ENCODE measurements at places on chromosomes 6 and 20. TPM values are rescaled to one million over a fixed set of nuclear protein-coding genes. Genes with fewer than 3 reads are reported as not detected.

- DNase-seq, result no peak
These were observed 7.7 kb upstream of the HTR1B start for GRCh38 chr6:77470983-77471382.

DNA sequence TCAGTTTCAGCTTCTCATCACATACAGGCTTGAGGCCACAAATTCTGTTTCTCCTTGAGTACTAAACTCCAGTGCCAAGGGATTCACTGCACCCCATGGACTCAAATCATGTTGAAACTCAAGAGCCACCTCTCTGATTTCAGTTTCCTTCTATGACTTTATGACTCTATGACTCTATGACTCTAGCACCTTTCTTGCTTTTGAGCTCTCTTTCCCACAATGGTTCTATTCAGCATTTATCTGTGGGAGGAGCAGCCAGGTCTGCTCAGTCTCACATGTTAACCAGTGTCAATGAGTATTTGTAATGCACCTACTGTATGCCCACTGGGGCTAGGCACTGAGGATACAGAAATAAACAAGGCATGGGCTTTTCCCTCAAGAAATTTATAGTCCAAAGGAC lies 14.6 kb upstream of the SLC22A2 start:
- DNase-seq, result no peak

DNA sequence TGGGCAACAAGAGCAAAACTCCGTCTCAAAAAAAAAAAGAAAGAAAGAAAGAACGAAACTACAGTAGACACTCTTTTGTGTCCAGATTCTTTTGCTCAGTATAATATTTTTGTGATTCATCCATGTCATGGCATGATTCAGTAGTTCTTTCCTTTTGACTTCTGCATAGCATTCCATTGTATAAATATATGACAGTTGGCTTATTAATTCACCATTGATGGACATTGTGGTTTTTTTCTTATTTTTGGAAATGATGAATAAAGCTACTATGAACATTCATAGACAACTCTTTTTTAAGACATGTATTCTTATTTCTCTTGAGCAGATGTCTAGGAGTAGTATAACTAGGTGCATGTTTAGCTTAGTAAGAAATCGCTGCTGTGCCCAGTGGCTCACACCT lies 10.3 kb upstream of the IER3 start:
- DNase-seq, result no peak

DNA sequence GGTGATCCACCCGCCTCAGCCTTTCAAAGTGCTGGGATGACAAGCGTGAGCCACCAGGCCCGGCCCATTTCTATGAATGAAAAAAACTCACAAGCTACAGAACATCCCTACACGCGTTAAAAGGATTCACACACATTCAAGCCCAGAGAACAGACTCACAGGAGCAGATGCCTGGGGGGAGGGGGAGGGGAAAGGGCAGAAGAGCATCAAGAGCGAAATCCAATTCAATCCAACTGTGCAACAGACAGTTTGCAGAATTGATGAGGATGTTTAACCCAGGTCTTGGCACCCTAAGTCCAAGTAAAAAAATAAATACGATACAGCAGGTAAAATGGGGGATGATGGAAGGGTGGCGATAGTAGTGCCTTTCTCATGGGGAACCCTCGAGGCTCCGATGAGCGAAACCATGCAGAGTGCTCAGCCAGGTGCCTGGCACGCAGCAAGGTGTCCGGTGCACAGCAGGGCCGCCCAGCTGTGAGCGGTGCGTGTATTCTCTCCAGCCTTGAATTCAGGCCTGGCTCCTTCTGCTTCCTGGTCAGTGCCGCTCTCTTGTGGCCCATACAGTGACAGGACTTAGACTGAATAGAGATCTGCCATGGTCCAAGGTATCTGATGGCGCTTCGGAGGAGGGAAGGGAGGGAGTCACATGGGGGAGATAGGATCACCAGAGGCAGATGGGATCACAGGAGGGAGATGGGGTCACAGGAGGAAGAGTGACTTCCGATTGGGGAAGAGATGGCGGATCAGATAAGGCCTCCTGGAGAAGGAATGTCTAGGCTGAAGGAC lies 35.4 kb upstream of the ANGPT4 start:
- no peak for DNase-seq

DNA sequence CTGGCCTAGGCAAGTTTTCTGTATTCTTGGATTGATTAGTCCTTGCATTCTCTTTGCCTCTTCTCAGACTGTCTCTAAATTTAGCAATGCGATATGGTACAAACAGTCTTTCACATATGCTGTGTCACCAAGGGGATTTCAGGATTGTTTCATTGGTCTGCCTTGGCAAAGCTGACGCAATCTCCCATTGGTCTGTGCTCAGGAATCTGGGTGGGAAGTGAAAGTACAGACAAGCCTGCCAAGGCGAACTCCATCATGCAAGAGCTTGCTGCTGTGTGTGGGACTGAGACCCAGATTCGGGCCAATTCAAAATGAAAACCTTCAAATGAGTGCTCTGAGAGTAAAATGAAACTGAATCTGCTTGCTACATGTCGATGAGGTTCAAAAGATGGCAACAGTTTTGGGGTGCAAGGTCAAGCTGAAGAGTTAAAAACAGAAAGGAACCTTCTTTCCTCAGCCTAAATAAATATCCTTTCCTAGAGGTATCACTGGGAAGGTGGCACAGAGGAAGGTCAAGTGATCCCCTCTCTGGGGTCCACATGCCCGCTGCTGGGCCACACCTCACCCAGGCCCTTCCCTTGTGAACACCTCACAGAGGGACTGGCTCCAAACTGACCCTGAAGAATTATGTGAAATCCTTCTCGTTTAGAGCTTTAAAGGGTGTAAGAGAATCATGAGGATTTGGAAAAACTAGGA lies 198.8 kb upstream of the PREP start:
- peak; percentile 97 for DNase-seq

DNA sequence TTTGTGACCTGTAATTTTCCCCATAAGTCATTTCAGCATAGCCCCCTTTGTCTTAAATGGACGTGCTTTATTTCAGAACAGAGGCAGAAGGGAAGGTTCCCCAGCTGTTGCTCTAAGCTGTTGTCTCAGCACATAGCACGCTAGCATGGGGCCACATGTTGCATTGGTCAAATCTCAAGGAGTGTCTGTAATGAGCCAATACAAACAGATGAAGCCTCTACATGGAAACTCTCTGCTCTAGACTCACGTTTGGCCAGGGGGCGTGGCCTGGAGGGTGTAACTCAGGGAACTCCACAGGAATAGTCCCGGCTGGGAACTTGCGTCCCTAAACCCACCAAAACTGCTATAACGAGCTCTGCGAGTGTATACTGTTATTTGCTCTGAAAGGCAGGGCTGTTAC lies 35.2 kb upstream of the SLC22A2 start:
- DNase-seq, result no peak

DNA sequence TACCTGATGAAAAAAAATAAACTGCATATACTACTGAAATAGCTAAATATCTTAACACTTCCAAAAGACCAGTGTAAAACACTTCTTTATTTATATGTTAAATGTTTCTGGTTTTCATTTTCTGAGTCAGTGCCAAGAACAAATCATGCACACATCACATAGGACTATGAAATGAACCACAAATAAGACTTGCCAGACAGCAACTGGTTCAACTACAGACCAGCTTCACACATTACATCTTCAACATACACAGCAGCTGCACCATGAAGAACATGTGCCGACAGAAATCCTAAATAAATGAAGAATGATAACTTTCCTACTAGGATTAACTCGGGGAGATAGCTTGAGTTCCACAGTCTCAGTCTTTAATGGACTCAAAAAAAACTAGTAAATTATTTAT lies 168.3 kb upstream of the STXBP5 start:
- no peak for DNase-seq

DNA sequence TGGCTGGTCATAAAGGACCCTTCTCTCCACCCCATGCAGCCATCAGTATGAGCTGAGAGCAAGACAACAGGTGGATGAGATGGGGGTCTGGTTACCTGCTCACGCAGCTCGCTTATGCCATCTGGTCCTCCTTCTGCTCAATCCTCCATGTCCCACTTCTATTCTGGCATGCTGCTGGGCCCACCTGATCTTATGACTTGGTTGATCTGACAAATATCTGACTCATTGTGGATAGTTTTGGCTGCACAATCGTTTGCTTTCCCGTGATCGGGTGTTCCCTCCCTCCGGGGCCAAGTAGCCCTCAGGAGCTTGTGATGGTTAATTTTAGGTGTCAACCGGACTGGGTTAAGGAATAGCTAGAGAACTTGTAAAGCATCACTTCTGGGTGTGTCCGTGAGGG lies 26.6 kb upstream of the ELMO2 start:
- no peak for DNase-seq

DNA sequence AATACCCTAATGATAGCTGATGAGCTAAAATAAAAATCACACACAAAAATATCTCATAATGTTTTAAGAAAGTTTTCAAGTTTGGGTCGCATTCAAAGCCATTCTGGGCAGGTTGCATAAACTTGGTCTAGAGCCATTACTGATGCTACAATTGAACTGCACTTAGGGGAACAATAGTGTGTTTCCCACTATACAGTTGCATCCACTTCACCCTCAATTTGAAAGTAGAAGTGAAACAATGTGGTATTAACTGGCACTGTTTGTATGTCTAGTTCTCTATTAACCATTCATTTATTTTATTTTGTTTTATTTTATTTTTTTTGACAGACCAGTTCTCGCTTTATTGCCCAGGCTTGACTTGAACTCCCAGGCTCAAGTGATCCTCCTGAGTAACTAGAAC lies 23.0 kb upstream of the STK38 start:
- no peak for DNase-seq

GRCh38 chr20:63917811-63918210 lies 22.9 kb downstream of the DNAJC5 start:
- no peak for DNase-seq

GRCh38 chr20:52760791-52761190 lies 211.4 kb upstream of the TSHZ2 start:
- DNase-seq, result no peak

- DNase-seq, result no peak
These were observed 34.0 kb downstream of the RSPO4 start for GRCh38 chr20:967796-968742.

DNA sequence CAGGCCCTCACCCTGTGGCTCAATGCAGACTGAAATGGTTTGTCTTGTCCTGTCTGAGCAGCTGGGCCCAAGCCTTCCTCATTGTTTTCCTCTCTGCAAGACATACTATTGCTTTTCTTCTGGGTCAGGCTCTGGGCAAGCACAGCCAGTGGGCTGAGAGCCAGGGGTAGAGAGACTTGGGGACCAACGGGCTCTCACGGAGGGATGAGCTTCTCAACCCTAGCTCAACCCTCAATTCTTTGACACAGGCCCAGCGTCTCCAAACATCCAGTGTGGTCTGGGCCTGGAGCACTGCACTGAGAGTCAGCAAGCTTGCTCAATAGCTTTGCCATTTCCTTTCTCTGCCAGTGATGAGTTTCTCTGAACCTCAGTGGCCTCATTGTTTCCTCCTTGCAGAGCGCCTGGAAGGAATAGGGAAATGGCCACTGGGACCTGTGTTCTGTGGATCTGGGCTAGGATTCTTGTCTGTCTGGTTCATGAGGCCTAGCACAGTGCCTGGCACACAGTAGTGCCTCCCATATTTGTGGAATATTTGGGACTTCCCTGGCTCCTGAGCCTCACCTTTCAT lies 9.3 kb downstream of the ANGPT4 start:
- DNase-seq, result no peak

DNA sequence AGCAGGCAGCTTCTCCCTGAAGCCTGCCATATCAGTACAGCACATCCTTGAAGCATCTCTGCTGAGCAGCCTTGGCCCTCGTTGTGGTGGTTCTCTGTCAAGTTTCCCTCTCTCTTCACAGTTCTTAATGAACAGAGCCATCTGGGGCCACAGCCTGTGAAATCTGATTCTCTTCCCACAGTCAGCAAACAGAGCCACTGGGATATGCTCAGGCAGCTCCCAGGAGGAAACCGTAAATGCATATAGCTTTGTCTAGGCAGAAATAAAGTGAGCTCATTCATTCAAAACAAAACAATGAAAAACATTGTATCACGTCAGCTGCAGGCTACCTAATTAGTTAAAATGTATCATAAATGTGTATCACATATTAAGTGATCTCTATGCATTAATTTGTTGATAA lies 80.3 kb downstream of the TBC1D7 start:
- DNase-seq, result peak; percentile 11

- no peak for DNase-seq
These were observed at the start of gene TBXT for GRCh38 chr6:166167801-166168615. TSS of gene TBXT (minus strand) at chr6:166167851. CDS start at chr6:166167591, 260 bp downstream.

GRCh38 chr20:13022401-13023155 lies 13.8 kb downstream of the SPTLC3 start:
- no peak for DNase-seq

GRCh38 chr6:54899442-54899841 lies 52.9 kb downstream of the FAM83B start:
- no peak for DNase-seq

DNA sequence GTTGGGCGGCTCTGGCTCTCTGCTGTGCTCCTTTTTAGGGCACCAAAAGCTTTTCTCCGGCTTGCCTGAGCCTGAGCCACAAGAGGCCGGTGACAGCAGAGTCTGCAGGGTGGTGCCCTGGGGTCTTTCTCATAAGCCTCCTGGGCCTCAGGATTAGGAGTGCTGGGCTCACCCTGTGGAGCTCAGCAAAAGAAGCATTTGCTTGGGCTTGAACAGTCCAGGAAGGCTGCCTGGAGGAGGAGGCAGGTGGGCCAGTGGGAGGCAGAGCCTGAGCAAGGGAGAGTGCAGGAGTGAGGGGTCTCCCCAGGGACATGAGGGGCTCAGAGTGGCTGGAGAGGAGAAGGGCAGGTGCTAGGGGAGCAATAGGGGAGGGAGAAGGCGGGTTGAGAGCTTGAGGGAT lies 32.9 kb upstream of the MRGBP start:
- DNase-seq, result no peak

- no peak for DNase-seq
These were observed 38.5 kb downstream of the EDN1 start for GRCh38 chr6:12328701-12329100.

DNA sequence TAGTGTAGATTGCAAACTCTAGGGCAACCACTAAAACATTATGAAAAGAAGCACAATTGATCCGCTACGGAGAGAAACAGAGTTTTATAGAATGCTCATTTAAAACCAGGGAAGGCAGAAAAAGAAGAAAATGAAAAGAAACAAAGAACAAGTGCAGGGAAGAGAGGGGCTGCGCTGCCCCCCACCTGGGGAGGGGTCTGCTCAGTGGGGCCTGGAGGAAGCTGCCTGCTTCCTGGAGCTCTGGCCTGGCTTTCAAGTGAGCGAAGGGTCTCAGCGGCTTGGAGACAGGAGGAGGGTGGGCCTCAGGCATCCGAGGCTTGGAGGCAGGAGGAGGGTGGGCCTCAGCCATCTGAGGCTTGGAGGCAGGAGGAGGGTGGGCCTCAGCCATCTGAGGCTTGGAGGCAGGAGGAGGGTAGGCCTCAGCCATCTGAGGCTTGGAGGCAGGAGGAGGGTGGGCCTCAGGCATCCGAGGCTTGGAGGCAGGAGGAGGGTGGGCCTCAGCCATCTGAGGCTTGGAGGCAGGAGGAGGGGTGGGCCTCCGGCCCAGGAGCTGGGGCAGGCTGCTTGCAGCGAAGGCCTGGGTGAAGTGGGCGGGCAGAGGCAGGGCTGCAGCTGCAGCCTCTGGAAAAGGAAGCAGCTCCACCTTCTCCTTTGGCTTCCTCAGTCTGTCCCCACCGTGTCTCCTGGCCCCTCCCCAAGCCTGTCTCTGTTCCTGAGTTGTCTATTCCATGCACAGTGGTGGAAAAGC lies 406.3 kb downstream of the TAF4 start:
- no peak for DNase-seq

Gene TTBK1
- not detected for polyA plus RNA-seq

Gene LHFPL5
- not detected for polyA plus RNA-seq

Gene MRPL18
- polyA plus RNA-seq, result 96.7 TPM

Gene MAS1
- polyA plus RNA-seq, result not detected

Gene PLG
- polyA plus RNA-seq, result not detected

Gene C20orf202
- not detected for polyA plus RNA-seq

Gene HAO1
- polyA plus RNA-seq, result not detected

Gene KCNB1
- polyA plus RNA-seq, result 0.04 TPM

Gene COX4I2
- polyA plus RNA-seq, result not detected

Gene OPN5
- polyA plus RNA-seq, result not detected

Measured in AG04450 (cell line).